Central memory CD4-positive, alpha-beta T cell (primary cell): ENCODE measurements at places on chromosomes 5 and 9.

GRCh38 chr5:115579747-115580173 is 22.5 kb downstream of the TICAM2 start:
- DNase-seq, result no peak

DNA sequence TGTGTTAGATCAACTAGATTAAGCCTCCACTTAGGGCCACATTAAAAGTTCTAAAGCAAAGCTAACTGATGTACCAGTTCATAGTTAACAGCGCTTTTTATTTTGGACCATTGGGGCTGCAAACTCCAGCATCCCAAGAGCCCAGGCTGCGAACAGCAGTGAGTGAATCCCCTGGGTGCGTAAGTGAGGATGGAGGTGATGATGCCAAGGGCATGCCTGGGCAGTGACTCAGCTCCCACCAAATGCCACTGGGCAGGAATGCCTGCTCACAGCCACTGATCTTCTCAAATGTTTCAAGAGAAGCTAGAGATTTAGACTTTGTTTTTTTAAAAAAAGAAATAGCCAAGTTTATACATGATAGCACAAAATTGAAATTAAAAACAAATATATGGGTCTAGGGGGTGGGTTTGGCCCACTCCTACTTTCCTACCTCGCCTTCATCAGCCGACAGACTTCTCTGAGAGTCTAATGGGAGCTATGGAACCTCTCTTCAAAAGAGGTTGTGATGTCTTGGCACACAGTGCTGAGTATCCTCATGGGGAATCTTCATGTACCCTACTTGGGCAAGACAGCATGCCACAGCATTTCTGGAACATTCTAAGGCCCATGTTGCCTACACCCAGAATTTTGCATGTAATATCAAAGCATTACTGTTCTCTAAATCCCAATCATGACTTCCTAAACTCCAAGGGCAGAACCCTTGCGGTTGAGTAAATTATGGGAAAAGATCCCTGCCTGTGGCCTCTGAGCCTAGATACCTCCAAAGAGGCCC is 398.1 kb downstream of the EBF1 start:
- no peak for DNase-seq

DNA sequence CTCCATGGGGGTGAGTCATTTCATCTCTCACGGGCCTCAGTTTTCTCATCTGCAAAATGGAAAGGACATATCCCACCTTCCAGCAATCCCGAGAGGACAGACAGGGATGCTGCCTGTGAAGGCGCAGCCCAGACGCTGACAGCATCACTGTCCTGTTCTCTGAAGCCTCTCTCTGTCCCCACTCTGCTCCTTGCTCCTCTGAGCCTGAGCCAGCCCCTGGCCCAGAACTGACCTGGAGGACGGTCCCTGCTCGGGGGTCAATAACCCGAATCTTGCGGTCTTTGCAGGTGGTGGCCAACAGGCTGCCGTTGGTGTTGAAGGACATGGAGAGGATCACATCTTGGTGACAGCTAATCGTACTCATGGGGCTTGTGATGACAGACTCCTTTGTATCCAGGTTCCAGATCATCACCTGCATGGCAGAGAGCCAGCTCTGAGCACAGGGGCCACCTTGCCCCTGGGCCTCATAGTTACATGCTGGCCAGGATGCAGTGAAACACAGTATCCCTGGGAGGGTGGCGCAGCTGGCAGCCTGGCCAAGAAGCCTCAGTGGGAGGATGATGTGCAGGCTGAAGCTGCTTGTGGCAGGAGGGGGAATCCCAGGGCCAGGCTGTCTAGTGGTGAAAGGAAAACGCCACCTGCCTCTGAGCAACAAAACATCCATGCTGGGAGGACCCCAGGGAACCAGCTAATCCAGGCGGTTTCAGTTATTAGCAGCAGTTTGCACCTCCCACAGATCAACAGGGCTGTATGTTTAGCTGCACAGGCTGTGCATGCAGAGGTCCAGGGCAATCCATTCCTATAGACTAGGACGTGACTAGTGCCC is 14.0 kb upstream of the TRIM14 start:
- DNase-seq, result no peak

DNA sequence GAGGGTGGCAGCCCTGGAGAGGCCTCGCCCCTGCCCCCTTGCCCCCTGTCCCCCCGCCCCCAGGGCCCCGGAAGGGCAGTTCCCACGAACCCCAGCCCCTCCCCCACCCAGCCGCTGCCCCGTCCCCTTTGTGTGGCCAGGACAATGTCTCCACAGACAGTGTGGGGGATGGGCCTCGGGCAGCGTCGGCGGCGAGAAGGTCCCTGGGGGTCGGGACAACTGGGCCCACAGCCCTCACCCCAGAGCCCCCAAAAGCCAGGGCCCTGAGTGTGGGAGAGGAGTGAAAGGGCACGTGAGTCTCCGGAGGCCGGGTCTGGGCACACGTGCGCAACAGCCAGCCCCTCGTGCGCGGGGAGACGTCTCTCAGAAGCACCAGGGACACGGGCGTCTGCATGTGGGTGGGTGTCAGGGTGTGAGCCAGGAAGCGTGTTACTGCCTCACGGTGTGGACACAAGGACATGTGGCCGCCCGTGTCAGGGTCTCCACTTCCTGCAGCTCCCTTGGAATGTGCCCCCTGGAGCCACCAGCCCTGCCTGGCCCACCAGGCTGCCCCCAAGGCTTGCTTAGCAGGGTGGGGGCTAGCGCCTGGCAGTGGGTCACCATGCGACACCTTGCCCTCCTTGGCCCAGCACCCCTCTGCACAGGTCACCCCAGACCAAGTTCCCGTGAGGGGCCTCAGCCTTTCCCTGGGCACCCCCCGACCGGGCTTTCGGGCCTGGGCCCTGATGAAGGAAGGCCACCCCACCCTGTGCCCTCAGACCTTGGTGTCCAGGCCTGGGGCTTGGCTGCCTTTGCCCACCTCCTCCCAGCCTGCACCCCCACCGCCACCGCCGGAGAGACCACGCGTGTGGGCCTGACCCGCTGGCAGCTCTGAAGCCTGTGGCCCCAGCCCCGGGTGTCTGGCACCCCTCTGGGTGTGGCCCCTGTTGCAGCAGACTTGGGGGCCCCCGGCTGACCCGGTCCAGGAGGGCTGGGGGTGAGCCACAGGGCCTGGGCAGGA is 12.8 kb upstream of the NRARP start:
- no peak for DNase-seq

- DNase-seq, result no peak
Measured at GRCh38 chr9:134812343-134812673, 68.3 kb upstream of the FCN2 start.

- no peak for DNase-seq
Measured at GRCh38 chr9:98989036-98990000, 45.6 kb downstream of the COL15A1 start.

- DNase-seq, result no peak
Measured at GRCh38 chr5:109354761-109355160, 55.0 kb downstream of the PJA2 start.

DNA sequence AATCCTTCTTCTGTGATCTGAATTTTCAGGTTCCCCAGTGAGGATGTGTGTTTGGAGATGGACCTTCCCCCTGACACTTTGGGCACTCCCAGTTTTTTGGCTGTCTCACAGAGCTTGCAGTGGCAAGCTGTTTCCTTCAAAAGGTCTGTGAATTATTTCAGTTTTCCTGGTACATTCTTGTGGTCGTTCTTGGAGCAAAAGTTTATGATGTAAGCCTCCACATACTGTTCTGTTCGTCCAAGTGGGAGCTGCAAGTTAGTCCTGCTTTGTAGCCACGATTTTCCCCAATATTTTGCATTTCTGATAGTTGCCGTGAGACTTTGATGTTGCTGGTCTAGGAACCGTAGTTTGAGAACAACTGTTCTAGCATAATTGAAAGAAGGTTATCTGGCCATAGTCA is 88.3 kb downstream of the MTAP start:
- DNase-seq, result no peak

DNA sequence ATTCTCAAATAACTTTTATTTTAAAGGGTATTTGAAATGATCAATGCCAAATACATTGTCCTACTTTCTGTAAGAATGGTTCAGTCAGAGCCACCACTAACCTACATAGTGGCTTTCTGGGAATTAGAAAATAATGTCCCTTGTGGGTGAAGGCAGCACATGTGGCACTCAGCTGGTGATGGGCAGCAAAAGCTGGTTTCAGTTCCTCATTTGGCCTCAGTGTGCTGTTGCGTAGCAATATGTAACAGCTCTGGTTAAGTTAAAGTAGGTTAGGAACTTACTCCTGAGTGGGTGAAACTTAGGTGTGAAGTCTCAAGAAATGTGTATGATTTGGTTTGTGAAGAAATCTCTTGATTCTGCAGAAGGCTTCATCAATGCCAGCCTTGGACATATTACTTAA is 99.6 kb upstream of the SPEF2 start:
- DNase-seq, result no peak

DNA sequence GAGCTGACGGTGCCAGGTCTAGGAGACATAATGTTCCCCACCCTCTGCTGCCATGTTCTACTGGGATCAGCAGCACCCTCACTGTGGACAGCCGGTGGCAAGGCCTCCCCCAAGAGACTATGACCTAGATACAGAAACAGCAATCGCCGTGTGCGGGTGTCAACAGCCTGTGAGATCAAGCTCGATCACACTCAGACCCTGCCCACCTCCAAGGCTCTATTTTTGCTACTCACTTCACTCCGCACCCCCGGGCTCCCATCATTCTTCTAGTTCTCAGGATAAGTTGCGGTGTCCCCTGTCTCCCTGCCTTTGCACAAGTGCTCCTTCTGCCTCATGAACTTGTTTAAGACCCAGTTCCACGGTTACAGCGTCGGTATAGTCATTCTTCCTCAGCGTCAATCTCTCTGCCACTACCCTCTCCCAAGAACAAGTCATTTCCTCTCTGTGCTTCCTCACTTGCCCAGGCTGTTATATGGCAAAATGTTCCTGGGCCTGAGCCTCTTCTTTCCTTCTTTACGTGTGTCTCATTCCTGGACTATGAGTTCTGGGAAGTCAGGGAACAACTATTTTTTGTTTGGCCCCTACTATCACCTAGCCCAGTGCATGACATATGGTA is 5.4 kb upstream of the DOCK8 start:
- no peak for DNase-seq

- DNase-seq, result no peak
Measured at GRCh38 chr5:88760527-88760926, 122.5 kb downstream of the MEF2C start.

GRCh38 chr9:19246891-19247290 is 16.4 kb downstream of the DENND4C start:
- DNase-seq, result no peak

GRCh38 chr5:66595756-66596635 is at the start of gene MAST4:
MAST4 (plus strand) TSS chr5:66596393; CDS start chr5:66596656, 263 bp downstream.
- no peak for DNase-seq

DNA sequence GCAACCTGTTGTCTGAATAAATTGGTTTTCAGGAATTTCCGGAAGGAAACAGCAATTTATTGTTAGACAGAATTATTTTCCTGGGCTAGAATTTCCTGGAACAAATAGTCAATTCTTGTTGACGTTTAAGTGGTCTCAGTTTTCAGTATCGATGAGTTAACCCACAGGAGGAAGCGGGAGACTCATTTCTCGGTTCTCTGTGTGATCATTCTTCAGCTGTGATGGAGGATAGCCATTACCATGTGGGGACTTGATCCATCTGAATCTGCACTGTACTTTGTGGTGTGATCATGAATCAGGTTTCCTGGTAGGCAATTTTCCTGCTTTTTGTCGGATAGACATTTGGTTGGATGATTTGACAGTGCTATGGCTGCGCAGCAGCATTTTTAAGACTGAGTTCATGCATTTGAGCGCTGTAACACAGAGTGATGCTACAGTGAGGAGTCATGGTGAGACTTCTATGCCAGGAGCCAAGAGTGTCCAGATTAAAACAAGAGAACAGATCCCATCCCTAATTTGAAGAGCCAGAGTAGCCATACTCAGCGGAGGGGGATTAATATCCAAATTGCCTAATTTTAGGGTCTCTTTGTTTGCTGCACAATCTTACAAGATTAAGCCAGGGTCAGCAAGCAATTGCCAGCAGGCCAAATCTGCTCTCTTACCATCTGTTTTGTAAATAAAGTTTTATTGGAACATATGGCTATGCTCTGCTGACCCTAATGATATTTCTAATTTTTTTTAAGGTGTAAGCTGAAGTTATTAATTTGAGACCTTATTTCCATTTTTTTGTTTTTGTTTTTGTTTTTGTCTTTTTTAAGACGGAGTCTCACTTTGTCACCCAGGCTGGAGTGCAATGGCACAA is 355.9 kb downstream of the RAB3C start:
- no peak for DNase-seq

DNA sequence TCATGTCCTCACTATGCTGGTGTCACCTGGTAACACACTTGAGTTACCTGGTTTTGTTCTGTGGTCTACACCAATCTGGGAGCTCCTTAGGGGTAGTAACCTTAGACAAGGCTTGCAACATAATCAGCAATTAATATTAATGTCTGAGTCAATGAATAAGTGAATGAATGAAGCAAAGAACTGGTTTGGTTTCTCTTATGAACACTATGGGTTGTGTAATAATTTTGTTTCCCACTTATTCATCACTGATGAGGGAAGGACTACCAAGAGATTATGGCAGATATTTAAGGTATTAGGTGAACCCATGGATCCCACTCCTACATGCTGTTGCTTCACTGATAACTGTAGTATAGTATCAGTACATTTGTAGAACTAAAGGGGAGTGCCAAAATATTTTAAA is 116.0 kb downstream of the SLC12A2 start:
- no peak for DNase-seq

DNA sequence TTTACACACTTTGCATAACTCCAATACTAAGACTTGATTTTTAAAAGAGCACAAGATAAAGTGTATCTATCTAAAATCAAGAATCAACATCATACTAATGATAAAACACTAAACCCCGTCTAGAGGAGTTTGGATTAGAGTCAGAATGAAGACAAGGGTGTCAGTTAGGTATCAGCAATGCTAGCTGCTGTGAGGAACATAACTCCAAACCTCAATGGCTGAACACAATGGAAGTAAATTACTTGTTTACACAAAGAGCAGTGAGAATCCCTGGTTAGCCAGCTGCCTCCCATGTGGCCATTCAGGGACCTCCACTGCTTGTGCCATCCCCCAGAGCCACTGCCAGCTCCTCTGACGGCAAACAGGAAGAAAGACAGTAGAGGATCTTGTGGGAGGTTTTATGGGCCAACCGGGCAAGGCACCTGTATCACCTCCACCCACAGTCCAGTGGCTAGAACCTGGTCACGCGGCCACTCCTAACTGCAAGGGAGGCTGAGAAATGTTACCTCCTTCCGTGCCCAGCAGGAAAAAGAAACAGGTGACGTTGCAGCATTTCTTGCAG is 24.0 kb upstream of the GRHPR start:
- no peak for DNase-seq

DNA sequence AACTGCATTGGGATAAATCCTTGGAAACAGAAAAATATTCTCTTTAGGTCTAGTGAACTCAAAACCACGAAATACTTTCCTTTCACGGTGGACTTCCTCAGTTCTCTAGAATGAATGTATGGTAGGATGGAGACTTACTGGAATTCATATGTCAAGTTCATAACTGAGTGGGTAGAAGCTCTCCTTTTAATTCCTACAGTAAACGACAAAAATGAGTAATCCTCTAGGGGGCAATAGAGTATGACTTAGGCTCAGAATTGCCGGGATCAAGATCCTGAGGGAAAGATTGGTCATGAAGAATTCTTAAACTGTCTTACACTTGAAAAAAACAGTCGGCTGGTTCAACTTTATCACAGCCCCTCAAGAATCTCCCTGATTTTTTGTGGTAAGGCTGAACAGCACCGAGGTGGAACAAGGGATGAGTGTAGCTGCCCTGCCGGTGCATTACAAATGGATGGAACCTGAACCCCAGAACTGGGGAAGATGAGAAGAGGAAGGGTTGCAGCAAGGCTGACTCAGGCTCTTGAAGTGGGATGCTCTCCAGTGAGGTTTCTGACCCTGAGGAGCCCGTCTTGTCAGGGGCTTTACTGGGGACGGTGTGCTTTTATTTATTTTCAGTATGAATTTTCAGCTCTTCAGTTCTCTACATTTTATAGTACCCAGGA is 14.0 kb upstream of the LOX start:
- DNase-seq, result no peak
